ENCODE measurements at places on chromosomes 1 and 21. TPM values are rescaled to one million over a fixed set of nuclear protein-coding genes. Genes with fewer than 3 reads are reported as not detected.

DNA sequence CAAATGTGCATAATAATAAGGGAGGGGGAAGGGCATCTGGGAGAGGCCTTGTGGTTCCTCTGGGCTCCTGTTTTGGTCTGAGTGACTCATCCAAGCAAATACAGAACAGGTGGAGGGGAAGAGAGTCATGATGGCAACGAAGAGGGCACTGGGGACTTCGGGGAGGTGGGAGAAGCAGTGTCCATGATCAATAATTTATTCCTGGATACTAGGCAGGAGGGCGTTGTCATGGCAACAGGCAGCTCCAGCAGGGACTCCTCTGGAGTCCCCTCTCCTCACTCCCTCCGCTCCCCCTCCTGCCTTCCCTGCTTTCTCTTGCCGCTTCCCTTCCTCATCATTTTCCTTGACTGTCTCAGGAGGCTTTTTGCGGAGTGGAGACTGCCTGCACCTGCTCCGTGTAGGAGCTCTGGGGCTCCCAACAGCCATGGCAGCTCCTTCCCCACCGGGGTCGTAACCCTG, 12.3 kb upstream of the NFASC start:
- no peaks in the 10 kb centered on the region for H3K27me3 ChIP-seq
- H3K4me3 ChIP-seq, result no peak overlapping the region
- no peaks in the 10 kb centered on the region for H3K4me1 ChIP-seq
- H3K36me3 ChIP-seq, result no peaks in the 10 kb centered on the region

DNA sequence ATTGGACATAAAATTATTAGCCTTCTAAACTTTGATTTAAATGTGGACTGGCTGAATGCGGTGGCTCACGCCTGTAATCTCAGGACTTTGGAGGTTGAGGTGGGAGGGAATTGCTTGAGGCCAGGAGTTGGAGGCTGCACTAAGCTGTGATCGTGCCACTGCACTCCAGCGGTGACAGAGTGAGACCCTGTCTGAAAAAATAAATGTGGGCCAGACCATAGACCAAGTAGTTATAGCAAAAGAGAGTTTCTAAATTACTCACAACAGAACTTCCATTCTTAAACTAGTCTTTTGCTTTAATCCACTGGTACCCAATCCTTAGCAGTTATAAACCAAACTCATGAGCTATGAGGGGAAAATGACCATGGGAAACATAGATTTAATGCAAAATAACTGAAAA, 35.2 kb downstream of the RAP1A start:
- no peaks in the 10 kb centered on the region for H3K36me3 ChIP-seq
- no peak overlapping the region for H3K27ac ChIP-seq
- H3K27me3 ChIP-seq, result no peaks in the 10 kb centered on the region
- DNase-seq, result no peak
- peaks cover 17% of the 10 kb centered on the region for H3K4me1 ChIP-seq
- H3K4me3 ChIP-seq, result no peak overlapping the region

- H3K27ac ChIP-seq, result no peak overlapping the region
- no peaks in the 10 kb centered on the region for H3K36me3 ChIP-seq
- no peak overlapping the region for H3K4me3 ChIP-seq
- no peaks in the 10 kb centered on the region for H3K27me3 ChIP-seq
Observed at GRCh38 chr1:233787599-233787998, 116.9 kb upstream of the SLC35F3 start.

DNA sequence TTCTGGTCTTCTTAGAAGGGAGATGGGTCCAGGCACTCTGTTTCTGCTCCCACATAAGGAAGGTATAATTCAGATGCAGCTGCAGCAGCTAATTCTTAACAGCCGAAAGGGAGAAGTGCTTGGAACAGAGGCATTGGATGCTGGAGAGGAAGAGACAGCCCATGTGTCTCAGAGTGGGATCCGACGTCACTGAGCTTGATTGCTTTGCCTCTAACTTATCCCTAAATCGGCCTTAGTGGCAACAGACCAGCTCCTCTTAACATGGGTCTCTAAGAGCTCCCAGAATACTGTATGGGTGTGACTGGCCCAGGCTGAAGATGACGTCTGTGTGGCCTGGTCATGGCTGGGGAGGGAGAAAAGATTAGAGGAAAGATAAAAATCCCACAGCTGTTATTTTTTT, 40.7 kb upstream of the KCND3 start:
- no peak overlapping the region for H3K4me3 ChIP-seq
- DNase-seq, result no peak
- no peaks in the 10 kb centered on the region for H3K36me3 ChIP-seq
- H3K4me1 ChIP-seq, result no peaks in the 10 kb centered on the region

Gene JUN
- 15.7 TPM for total RNA-seq

DNA sequence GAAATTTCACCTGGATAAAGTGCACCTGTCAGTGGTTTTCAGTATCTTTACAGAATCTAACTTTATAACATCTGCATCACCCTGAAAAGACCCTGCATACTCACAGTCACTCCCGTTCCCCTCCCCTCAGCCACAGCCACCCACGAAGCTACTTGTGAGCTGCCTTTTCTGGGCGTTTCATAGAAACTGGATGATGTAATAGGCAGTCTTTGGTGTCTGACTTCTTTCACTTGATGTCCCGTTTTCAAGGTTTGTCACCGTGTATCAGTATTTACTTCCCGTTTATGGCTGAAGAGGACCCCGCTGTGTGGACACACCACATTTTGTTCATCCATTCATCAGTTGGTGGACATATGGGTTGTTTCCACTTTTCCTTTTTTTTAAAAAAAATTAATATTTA, 47.8 kb upstream of the LRRC3 start:
- no peaks in the 10 kb centered on the region for H3K36me3 ChIP-seq
- no peak overlapping the region for H3K4me3 ChIP-seq
- no peaks in the 10 kb centered on the region for H3K27me3 ChIP-seq
- H3K4me1 ChIP-seq, result no peaks in the 10 kb centered on the region

Gene SHE
- 5.9 TPM for total RNA-seq

GRCh38 chr21:36873513-36873912, 93.0 kb downstream of the HLCS start:
- H3K27me3 ChIP-seq, result no peaks in the 10 kb centered on the region
- H3K27ac ChIP-seq, result no peak overlapping the region
- no peak overlapping the region for H3K4me3 ChIP-seq

- H3K4me1 ChIP-seq, result no peaks in the 10 kb centered on the region
- no peak for DNase-seq
- no peak overlapping the region for H3K27ac ChIP-seq
- no peaks in the 10 kb centered on the region for H3K36me3 ChIP-seq
Observed at GRCh38 chr1:82901118-82901517, 1097.8 kb downstream of the TTLL7 start.

Gene OR2G6
- total RNA-seq, result not detected

DNA sequence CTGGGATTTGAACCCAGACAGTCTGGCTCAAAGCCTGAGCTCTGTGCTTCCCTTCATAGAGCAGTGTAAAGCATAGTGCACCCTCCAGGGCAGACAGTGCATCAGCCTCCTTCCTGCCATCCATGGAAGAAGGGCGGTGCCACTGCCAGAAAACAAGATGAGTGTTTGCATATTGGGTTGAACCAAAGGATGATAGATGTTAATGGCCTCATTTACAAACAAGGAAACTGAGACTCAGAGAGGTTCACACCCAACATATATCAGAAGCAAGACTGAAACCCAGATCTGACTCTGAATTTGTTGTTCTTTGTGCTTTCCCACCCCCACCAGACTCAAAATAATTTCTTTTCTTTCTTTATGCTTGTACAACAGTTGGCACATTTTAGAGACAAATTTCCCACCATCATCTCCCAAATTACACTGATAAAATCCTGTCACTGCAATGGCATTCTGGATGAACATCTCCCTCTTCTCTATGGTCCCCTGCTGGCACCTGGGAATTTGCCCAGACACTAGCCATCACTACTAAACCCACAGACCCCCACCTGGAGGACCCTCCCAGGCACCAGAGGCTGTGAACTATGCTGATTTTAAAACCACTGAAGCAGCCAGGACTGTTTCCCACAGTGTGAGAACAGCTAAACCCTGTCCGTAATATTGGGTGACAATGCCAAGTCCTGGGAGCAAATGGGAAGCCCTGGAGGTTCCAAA, 45.4 kb upstream of the MPZL1 start:
- DNase-seq, result no peak
- no peaks in the 10 kb centered on the region for H3K36me3 ChIP-seq
- no peaks in the 10 kb centered on the region for H3K4me1 ChIP-seq
- H3K4me3 ChIP-seq, result no peak overlapping the region
- H3K27me3 ChIP-seq, result no peaks in the 10 kb centered on the region
- H3K27ac ChIP-seq, result no peak overlapping the region

Gene RHCE
- total RNA-seq, result 89.9 TPM

DNA sequence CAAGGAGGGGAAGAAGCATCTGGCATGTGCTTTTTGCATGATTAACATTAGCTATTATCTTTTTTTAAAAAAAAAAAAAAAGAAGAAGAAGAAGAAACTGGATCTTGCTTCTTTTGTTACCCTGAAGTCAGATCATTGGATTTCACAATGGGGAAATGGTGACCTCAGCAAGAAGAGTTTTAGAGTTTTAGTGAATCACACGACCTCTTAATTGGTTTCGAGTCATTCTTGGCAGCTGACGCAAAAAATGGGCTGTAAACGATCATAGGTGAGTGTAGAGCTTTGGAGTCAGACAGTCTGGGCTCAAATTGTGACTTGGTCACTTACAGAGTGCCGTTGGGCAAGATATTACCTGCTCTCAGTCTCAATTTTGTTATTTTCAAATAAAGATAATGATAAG, 33.3 kb upstream of the PGBD5 start:
- no peak for DNase-seq
- H3K27me3 ChIP-seq, result no peaks in the 10 kb centered on the region
- H3K36me3 ChIP-seq, result no peaks in the 10 kb centered on the region
- H3K4me1 ChIP-seq, result no peaks in the 10 kb centered on the region
- no peak overlapping the region for H3K27ac ChIP-seq

DNA sequence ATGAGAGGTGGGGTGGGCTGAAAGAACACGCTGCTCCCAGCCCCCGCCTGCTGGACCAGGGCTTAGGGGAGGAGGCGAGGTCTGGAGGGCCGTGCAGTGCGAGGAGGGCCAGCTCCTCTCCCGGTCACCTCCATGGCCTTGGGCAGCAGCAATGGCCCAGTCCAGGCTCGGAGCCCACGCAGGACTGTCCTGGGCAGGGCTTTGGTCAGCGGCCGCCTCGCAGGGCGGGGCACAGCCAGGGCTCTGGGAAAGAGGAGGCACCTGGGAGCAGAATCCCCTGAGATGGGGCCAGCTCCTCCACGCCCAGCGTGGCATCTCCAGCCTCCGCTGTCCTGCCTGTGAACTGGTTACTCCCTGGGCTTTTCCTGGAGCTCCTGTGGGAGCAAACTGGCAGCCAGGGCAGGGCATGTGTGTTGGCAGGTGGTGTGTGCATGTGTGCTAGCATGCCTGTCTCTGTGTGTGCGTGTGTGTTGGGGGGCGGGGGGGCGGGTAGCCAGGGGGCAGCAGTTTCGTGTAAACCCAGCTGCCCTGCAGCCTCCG, 27.4 kb downstream of the ARHGEF16 start:
- peaks cover 3% of the 10 kb centered on the region for H3K4me1 ChIP-seq
- no peak for DNase-seq
- no peak overlapping the region for H3K27ac ChIP-seq
- no peaks in the 10 kb centered on the region for H3K27me3 ChIP-seq
- no peak overlapping the region for H3K4me3 ChIP-seq

Gene LRRC40
- 14.1 TPM for total RNA-seq

GRCh38 chr1:212586206-212587015, 22.1 kb upstream of the ATF3 start:
- no peak overlapping the region for H3K4me3 ChIP-seq
- DNase-seq, result no peak
- H3K27me3 ChIP-seq, result peaks cover 6% of the 10 kb centered on the region
- H3K36me3 ChIP-seq, result no peaks in the 10 kb centered on the region

Data from liver (tissue), 10 donors.